CD4-positive, alpha-beta memory T cell (primary cell): ENCODE measurements at places on chromosomes 3 and 15.

GRCh38 chr3:128559486-128560225 lies 66.7 kb upstream of the GATA2 start:
- H3K4me1 ChIP-seq, result peaks cover 9% of the 10 kb centered on the region
- H3K27ac ChIP-seq, result no peak overlapping the region
- H3K4me3 ChIP-seq, result no peak overlapping the region
- no peak for DNase-seq
- no peaks in the 10 kb centered on the region for H3K36me3 ChIP-seq

DNA sequence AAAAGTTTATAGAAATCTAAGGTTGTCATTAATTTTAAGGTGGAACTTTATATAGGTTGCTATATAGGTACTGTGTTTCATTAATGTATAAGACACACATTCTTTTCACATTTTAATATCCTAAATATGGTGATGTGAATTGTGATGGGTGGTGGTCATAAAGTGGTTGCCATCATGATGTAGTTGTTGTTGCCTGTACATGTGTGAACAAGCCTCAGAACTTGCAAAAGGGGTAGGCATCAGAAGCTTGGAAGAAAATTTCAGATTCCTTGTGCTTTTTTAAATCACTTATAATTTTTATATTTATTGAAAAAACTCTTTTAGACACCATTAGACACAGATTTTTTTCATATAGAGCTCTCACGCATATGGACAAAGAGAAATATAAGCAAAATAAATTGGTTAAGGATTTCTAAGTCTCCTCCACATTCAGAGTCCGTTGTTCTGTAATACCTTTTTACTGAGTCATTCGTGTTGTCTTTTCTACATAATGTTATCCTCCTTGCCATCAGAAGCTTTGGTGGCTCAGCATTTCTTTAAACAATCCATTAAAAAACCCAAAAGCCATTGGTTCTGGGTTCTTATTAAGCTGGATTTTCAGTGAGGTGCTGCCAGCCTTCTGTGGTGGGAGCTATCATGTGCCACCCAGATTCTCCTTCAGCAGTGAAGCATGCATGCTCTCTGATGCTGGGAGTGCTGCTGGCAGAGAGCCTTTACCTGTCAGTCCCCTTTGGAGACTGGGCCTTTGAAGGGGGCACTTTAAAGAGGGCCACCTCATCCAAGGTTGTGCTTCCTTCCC lies 140.4 kb upstream of the GALNT15 start:
- H3K36me3 ChIP-seq, result no peaks in the 10 kb centered on the region
- no peaks in the 10 kb centered on the region for H3K4me1 ChIP-seq
- H3K4me3 ChIP-seq, result no peak overlapping the region
- DNase-seq, result no peak
- H3K27me3 ChIP-seq, result no peaks in the 10 kb centered on the region

GRCh38 chr15:79919090-79919748 lies 22.4 kb upstream of the MTHFS start:
- peaks cover 16% of the 10 kb centered on the region for H3K4me1 ChIP-seq
- H3K27me3 ChIP-seq, result no peaks in the 10 kb centered on the region
- no peak overlapping the region for H3K27ac ChIP-seq
- peaks cover 4% of the 10 kb centered on the region for H3K36me3 ChIP-seq

DNA sequence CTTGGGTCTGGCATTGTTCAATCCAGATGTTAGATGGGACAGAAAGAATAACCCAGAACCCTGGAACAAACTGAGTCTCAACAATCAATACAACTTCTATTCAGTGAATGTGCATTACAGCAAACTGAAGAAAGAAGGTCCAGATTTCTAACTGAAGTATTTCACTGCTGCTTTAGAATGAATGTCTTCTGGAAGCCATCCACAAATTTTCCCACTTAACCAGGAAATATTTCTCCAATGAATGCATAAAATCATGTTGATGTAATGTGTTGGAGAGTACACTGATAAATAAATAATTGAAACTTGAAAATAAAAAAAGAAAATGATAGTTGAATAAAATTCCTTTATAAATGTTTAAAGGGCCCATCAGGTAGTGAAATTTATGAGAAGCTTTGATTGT lies 658.6 kb downstream of the ZBBX start:
- no peak overlapping the region for H3K27ac ChIP-seq
- H3K36me3 ChIP-seq, result no peaks in the 10 kb centered on the region
- H3K27me3 ChIP-seq, result no peaks in the 10 kb centered on the region
- DNase-seq, result no peak

- H3K27ac ChIP-seq, result no peak overlapping the region
- H3K4me1 ChIP-seq, result no peaks in the 10 kb centered on the region
- H3K36me3 ChIP-seq, result no peaks in the 10 kb centered on the region
- H3K4me3 ChIP-seq, result no peak overlapping the region
Measured at GRCh38 chr3:23600167-23600871, 205.4 kb upstream of the UBE2E1 start.

GRCh38 chr3:197298945-197299854 lies 788 bp upstream of the DLG1 start:
- peak; percentile 22 for DNase-seq
- no peaks in the 10 kb centered on the region for H3K27me3 ChIP-seq
- H3K4me1 ChIP-seq, result peaks cover 24% of the 10 kb centered on the region
- H3K4me3 ChIP-seq, result peak overlapping the region; percentile 80

DNA sequence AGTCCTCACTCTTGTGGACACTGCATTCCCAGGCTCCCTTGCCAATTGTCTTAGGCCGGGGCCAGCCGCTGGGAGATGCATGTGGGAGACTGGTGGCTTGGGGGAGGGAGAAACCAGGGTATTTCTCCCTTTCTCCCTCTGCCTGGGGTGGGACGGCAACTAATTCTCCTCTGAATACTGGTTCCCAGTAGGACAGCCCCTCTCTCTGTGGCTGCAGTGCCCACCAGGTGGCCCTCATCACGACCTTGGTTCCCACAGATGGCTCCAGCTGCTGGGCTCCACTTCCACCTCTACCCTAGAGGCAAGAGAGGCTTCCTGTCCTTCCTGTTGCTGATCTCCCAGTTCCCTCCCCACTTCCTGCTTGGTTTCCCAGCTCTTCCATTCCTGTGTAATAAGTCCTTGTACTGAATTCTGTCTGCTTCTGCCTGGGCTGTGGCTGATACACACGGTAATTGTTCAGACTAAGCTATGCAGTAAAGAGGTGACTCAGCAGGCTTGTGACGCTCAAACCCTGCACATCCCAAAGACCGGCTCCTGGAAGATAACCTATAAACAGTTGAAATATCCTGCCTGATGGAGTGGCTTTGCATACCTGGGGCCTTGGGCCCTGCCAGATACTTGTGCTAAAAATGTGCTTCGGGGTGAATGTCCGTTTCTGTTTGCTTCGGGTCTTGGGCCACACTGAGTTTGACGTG lies 20.4 kb upstream of the COPG1 start:
- H3K36me3 ChIP-seq, result no peaks in the 10 kb centered on the region
- no peak for DNase-seq
- H3K27ac ChIP-seq, result no peak overlapping the region
- peaks cover 11% of the 10 kb centered on the region for H3K4me1 ChIP-seq

- no peak overlapping the region for H3K4me3 ChIP-seq
- H3K36me3 ChIP-seq, result no peaks in the 10 kb centered on the region
- no peaks in the 10 kb centered on the region for H3K27me3 ChIP-seq
- H3K27ac ChIP-seq, result no peak overlapping the region
- H3K4me1 ChIP-seq, result no peaks in the 10 kb centered on the region
- DNase-seq, result no peak
Measured at GRCh38 chr3:38949994-38950393, 101.8 kb downstream of the SCN11A start.

GRCh38 chr3:140416666-140417065 lies 261.2 kb upstream of the TRIM42 start:
- H3K36me3 ChIP-seq, result no peaks in the 10 kb centered on the region
- H3K4me3 ChIP-seq, result no peak overlapping the region
- DNase-seq, result no peak
- H3K27ac ChIP-seq, result no peak overlapping the region
- no peaks in the 10 kb centered on the region for H3K4me1 ChIP-seq

DNA sequence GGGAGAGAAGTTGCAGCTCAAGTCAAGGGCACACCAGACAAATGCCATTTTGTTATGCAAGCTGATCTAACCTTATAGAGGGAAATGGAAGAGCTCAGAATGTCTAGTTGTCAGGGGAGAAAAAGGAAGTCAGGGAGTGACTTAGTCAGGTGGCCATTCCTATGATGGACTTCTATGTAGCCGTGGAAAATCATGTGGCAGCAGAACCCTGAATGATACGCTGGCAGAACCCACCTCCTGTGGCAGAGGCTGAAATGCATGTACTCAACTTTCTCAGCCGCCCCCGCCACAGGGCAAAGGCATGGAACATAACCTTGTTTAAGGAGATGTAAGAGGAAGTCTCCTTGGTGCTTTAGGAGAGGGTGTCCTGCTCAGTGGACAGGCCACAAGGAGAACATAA lies 37.7 kb upstream of the PARL start:
- H3K27me3 ChIP-seq, result no peaks in the 10 kb centered on the region
- H3K4me3 ChIP-seq, result no peak overlapping the region
- no peak for DNase-seq
- H3K36me3 ChIP-seq, result peaks cover 16% of the 10 kb centered on the region

GRCh38 chr3:45929042-45929679 lies 14.1 kb upstream of the CXCR6 start:
- peaks cover 61% of the 10 kb centered on the region for H3K36me3 ChIP-seq
- no peaks in the 10 kb centered on the region for H3K27me3 ChIP-seq
- no peak overlapping the region for H3K27ac ChIP-seq
- DNase-seq, result peak; percentile 56
- no peak overlapping the region for H3K4me3 ChIP-seq

GRCh38 chr15:58463815-58464650 lies 32.2 kb downstream of the LIPC start:
- no peak overlapping the region for H3K27ac ChIP-seq
- H3K4me1 ChIP-seq, result peaks cover 7% of the 10 kb centered on the region
- no peak for DNase-seq
- H3K27me3 ChIP-seq, result no peaks in the 10 kb centered on the region

DNA sequence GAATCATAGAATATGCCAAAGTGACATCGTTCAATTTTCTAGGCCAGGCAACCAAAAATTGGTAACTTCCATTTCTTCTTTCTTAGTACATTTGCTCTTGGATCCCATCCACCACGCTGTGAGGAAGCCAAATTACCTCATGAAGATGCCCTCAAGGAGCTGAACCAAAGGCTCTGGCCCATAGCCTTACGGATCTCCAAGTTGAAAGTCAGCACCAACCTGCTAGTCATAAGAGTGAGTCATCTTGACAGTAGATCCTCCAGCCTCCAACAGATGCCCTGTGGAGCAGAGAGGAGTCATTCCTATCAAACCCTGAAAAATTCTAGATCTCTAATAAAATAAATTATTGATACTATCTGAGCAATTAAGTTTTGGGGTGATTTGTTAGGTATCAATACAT lies 322.5 kb upstream of the COL8A1 start:
- no peak for DNase-seq
- H3K36me3 ChIP-seq, result no peaks in the 10 kb centered on the region
- no peaks in the 10 kb centered on the region for H3K4me1 ChIP-seq

DNA sequence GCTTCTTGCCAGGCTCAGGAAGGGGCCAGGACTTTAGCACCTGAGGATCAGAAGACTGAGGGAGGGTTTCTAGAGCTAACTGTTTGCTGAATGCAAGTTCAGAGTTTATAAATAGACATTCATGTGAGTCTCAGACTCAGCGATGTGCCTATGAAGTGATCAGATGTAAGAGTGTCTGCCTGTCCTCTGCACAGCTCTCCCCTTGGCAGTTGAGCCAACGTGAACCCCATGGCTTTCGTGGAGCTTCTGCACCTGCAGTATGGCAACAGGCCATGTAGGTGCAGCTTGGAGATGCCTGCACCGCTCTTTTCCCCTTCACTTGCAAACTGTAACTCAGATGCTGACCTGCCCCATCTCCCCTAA lies 141.9 kb downstream of the CHDH start:
- DNase-seq, result no peak
- H3K27ac ChIP-seq, result no peak overlapping the region
- no peaks in the 10 kb centered on the region for H3K27me3 ChIP-seq
- no peaks in the 10 kb centered on the region for H3K4me1 ChIP-seq
- no peaks in the 10 kb centered on the region for H3K36me3 ChIP-seq

DNA sequence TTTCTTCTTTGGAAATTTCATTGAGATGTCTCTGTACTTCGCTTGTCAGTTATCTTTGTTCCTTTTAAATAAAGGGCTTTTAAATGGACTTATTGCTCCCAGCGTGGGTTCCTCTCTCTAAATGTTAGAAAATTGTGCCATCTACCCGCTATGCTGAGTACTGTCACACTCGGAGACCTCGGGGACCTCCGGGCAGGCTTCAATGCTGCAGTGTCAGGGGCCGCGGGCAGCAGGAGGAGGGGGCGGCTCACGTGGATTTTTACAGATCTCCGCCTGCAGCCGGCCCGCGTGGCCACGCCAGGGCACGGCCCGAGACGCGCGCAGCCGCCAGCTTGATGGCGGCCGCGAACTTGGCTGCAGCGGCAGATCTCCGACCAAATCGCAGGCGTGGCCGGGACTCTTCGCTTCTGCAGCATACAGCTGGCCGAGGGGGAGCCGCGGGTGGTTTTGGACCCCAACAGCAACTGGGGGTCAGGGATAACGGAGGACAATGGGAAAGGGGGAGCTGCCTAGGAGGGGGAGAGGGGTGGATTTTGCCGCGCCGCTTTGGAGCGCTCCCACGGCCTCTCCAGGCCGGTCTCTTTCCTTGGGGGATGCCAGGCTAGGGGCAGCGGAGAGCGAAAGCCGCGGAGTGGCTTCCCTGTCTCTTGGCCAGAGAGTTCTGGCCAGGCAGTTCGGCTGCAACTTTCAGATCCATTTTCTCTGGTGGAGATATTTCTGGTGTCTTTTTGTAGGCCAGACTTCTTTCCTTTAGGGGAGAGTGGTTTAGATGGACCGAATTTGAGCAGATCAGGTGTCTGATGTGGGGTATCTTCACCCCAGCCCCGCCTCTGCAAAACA lies 15.3 kb downstream of the NR2F2 start:
- no peak overlapping the region for H3K27ac ChIP-seq
- H3K4me1 ChIP-seq, result no peaks in the 10 kb centered on the region
- peaks cover 39% of the 10 kb centered on the region for H3K27me3 ChIP-seq
- H3K36me3 ChIP-seq, result no peaks in the 10 kb centered on the region

GRCh38 chr3:191020730-191021396 lies 158.4 kb upstream of the GMNC start:
- H3K27ac ChIP-seq, result no peak overlapping the region
- DNase-seq, result no peak
- no peaks in the 10 kb centered on the region for H3K4me1 ChIP-seq
- H3K36me3 ChIP-seq, result no peaks in the 10 kb centered on the region
- H3K27me3 ChIP-seq, result no peaks in the 10 kb centered on the region

DNA sequence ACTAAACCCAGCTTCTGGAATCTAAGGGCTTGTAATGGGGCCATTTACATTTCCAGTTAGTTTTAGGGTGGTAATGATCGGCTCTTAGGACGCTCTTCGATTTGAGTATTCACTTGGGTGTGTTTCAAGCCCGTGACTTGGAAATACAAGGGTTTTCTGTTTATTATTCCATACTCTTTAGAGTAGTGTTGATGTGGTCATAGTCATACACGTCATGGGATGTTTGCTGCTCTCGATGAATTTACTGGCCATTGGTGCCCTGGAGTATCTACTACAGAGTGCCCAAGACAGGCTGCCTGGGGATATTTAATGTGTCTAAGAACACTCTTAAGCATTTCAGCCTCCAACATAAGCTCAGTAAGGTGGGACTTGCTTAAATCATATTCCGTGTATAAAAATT lies 64.1 kb downstream of the PTPRG start:
- H3K27ac ChIP-seq, result no peak overlapping the region
- H3K4me1 ChIP-seq, result no peaks in the 10 kb centered on the region
- H3K27me3 ChIP-seq, result no peaks in the 10 kb centered on the region
- DNase-seq, result no peak

- H3K27me3 ChIP-seq, result no peaks in the 10 kb centered on the region
- peaks cover 17% of the 10 kb centered on the region for H3K36me3 ChIP-seq
- DNase-seq, result no peak
- H3K27ac ChIP-seq, result peak overlapping the region; percentile 95
- H3K4me3 ChIP-seq, result peak overlapping the region; percentile 75
Measured at GRCh38 chr15:92901995-92902394, 1.9 kb downstream of the CHD2 start.

GRCh38 chr3:49120096-49120437 lies 556 bp downstream of the USP19 start:
- H3K4me1 ChIP-seq, result peaks cover 26% of the 10 kb centered on the region
- H3K27me3 ChIP-seq, result no peaks in the 10 kb centered on the region
- H3K36me3 ChIP-seq, result peaks cover 30% of the 10 kb centered on the region
- H3K4me3 ChIP-seq, result peak overlapping the region; percentile 45
- H3K27ac ChIP-seq, result peak overlapping the region; percentile 92
